Neural crest cell (in vitro differentiated cells): ENCODE measurements at places on chromosomes 13 and 19. TPM values are rescaled to one million over a fixed set of nuclear protein-coding genes. Genes with fewer than 3 reads are reported as not detected.

DNA sequence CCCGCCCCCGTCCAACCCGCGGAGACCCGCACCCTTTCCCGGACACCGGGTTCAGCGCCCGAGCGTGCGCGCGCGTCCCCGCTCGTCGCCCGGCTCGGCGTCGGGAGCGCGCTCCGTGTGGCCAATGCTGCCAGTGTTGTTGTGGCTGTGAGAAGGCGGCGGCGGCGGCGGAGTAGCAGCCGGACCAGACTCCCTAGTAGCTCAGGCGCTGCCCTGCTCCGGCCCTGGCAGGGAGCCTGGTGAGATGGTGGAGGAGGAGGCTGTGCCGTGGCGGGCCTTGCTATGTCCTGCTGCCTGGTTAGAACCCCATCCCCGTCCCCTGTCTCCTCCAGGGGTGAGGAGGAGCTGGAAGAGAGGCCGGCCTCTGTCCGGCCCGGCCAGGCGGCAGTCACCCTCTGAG, 553.2 kb downstream of the TUBA3C start:
- no peak for DNase-seq
- no peak overlapping the region for H3K4me3 ChIP-seq
- H3K27me3 ChIP-seq = no peaks in the 10 kb centered on the region
- no peaks in the 10 kb centered on the region for H3K36me3 ChIP-seq
- no peaks in the 10 kb centered on the region for H3K4me1 ChIP-seq
- H3K27ac ChIP-seq = no peak overlapping the region

Gene PSG11
- total RNA-seq = not detected in 2 replicates

DNA sequence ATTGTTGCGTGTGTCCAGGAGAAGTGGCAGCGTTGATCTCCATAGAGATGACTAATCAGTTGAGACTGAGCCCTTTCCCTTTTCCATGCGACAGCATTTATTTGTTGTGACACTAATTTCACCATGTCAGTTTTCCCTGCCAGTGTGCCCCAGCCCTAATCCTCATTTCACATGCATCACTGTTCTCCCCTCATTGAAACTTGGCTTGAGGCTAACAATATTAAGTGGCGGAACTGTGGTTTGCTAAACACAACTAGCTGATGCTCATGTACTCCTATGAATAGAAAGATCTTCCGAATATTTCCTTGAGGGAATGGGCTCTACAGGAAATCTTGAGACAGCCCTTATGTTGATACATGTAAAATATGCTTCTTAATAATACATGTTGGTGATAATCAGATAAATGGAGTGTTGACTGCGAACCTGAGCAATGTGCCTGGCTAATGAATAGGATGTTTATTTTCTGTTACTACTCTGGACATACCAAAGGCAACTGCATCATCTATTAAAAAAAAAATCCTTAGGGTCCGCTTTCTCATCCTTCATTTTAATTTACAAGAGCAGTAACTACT, 258.6 kb downstream of the ATP8A2 start:
- no peak overlapping the region for H3K27ac ChIP-seq
- no peak for DNase-seq
- no peaks in the 10 kb centered on the region for H3K36me3 ChIP-seq
- peaks cover 19% of the 10 kb centered on the region for H3K4me1 ChIP-seq
- H3K4me3 ChIP-seq = no peak overlapping the region

GRCh38 chr19:19606021-19606420, 12.5 kb downstream of the PBX4 start:
- no peak for DNase-seq
- no peak overlapping the region for H3K4me3 ChIP-seq
- H3K27ac ChIP-seq = no peak overlapping the region

GRCh38 chr19:7918615-7919421, 1.3 kb upstream of the SNAPC2 start:
- H3K27me3 ChIP-seq = peaks cover 55% of the 10 kb centered on the region
- H3K27ac ChIP-seq = no peak overlapping the region
- H3K4me1 ChIP-seq = peaks cover 24% of the 10 kb centered on the region
- peak overlapping the region; percentile 89 for H3K4me3 ChIP-seq

DNA sequence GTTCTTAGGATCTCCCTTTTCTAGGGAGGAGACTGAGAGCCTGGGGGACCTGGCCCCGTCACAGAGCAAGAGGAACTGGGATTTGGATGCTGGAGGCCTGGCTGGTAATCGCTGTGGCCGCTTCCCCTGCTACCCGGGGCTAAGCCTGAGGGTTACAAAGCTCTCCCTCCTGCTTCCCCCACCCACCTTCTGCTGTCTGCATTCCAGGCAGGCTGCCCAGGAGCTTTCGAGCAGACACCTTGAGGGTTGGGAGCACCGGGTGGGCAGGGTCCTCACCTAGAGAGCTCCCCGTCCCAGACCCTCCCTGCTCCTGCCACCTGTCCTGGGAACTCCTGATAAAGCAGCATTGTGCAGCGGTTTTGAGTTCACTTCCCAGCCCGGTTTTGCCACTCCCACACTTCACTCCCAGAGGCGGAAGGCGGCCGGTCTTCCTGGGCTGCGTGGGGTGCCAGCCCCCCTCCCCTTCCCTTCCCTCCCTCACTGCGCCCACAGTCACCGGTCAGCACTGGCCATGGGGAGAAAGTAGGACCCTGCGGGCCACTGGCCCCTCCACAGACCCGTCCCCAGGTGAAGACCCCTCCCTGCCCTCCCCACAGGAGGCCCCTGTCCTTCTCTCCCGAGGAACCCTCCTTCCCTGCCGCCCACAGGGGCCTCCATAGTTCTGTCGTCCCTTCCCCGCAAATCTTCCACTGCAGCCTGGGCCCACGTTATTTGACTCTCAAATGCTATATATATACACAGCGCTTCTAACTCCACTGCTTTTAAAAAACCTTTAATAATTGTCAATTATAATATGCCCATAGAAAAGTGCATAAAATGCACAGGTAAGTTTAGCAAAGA, 8.1 kb downstream of the PAK4 start:
- DNase-seq = no peak
- H3K36me3 ChIP-seq = no peaks in the 10 kb centered on the region
- H3K27me3 ChIP-seq = no peaks in the 10 kb centered on the region
- peaks cover 40% of the 10 kb centered on the region for H3K4me1 ChIP-seq
- no peak overlapping the region for H3K4me3 ChIP-seq

GRCh38 chr13:39210961-39211534, 172.8 kb downstream of the NHLRC3 start:
- no peak for DNase-seq
- peaks cover 9% of the 10 kb centered on the region for H3K36me3 ChIP-seq
- H3K4me1 ChIP-seq = peaks cover 12% of the 10 kb centered on the region
- no peaks in the 10 kb centered on the region for H3K27me3 ChIP-seq
- no peak overlapping the region for H3K27ac ChIP-seq
- H3K4me3 ChIP-seq = no peak overlapping the region

DNA sequence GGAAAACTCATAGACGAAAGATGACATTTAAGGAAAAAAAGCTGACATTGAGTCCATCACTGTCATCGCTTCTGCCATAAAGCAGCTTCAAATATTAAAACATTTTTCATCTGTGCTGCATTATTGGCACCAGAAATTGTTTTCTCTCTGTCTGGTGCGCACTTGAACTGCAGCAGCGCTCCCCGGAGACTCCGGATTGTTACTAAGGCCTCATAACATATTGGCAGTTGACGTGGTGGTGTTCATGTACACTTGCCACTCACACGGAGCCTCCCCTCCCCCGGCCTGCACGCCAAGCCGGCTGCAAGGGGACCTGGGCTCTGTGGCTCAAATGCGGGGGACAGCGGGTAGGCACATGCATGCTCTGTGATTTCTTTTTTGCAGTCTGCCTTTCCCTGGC, 203.2 kb downstream of the TSHZ3 start:
- H3K4me1 ChIP-seq = no peaks in the 10 kb centered on the region
- no peaks in the 10 kb centered on the region for H3K27me3 ChIP-seq
- no peak for DNase-seq
- H3K27ac ChIP-seq = no peak overlapping the region

GRCh38 chr13:30905932-30906383, at the start of gene MEDAG:
TSS of gene MEDAG (plus strand) at chr13:30906271. CDS start at chr13:30906516, 245 bp downstream.
- DNase-seq = no peak
- peaks cover 17% of the 10 kb centered on the region for H3K4me1 ChIP-seq
- H3K27me3 ChIP-seq = peaks cover 53% of the 10 kb centered on the region
- H3K27ac ChIP-seq = no peak within 1 kb of the TSS
- peak within 1 kb of the TSS; percentile 36 for H3K4me3 ChIP-seq

Gene TPRX1
- total RNA-seq = not detected in 2 replicates

DNA sequence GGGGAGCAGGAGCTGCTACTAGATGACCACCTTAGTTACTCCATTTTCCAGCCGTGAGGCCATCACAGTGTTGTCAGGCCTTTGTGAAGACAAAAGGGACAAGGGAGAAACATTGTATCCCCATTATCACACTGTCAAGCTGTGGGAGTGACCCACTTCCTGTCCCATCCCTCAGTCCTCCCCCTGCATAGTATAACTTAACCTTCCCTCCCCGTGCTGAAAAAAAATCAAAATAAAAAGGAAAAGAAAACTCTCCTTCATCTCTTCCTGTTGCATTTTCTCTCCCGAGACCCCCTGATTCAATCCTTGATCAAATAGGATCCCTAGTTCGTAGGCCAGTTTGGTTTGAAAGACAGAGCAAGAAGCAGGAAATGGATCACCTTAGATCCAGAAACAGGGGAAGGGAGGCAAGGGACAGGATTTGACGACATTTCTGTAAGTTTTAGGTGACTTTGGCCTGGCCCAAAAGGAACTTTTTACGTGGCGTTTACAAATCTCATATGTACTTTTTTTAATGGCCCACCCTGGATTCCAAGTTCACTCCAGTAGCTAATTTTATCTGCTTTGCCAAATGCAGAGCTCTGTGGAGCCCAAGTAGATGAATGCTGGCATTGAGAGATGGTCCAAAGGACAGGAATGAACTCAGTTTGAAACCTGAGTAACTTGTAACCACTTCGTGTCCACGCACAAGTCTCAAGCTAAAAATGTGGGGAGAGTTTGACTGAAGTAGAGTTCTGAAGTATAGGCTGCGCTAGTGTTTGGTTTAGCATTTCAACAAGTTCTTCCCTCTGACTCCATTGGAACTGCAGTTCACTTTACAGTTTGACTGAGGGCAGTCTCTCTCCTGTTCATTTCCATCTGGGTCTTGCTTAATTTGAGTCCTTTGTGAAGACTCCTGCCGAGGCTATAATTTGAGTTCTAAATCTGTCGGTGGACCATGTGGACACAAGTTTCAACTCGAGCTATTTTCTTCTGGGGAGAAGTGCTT, 16.6 kb upstream of the GATAD2A start:
- no peak for DNase-seq
- H3K4me1 ChIP-seq = peaks cover 50% of the 10 kb centered on the region
- no peaks in the 10 kb centered on the region for H3K27me3 ChIP-seq
- no peak overlapping the region for H3K27ac ChIP-seq
- peak overlapping the region; percentile 95 for H3K4me3 ChIP-seq
- H3K36me3 ChIP-seq = no peaks in the 10 kb centered on the region

Gene GARIN5A
- total RNA-seq = 1.1 and 1.3 TPM in 2 replicates

DNA sequence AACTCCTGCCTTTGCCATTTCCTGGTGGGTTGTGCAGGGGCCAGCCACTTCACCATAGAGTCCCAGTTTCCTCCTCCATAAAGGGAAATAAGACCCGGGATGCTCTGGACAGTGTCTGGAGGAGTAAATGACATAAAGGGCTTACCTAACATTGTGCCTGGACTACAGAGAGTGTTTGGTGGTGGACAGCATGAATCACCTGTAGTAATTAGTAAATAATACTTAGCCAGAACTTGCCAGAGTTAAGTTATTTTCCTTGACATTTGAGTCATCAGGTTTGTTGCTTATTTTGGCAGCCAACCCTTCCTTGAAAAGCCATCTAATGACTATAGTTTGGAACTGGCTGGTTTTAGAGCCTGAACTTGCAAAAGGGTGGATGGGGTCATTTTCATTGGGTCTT, 159.2 kb downstream of the SLC7A1 start:
- no peaks in the 10 kb centered on the region for H3K4me1 ChIP-seq
- no peak overlapping the region for H3K4me3 ChIP-seq
- no peaks in the 10 kb centered on the region for H3K36me3 ChIP-seq
- no peak overlapping the region for H3K27ac ChIP-seq
- H3K27me3 ChIP-seq = peaks cover 14% of the 10 kb centered on the region

Gene MCEMP1
- total RNA-seq = not detected in 2 replicates

GRCh38 chr13:28356561-28357021, 138.3 kb downstream of the FLT1 start:
- H3K27me3 ChIP-seq = no peaks in the 10 kb centered on the region
- no peak for DNase-seq
- H3K4me1 ChIP-seq = no peaks in the 10 kb centered on the region
- H3K4me3 ChIP-seq = no peak overlapping the region
- no peaks in the 10 kb centered on the region for H3K36me3 ChIP-seq

DNA sequence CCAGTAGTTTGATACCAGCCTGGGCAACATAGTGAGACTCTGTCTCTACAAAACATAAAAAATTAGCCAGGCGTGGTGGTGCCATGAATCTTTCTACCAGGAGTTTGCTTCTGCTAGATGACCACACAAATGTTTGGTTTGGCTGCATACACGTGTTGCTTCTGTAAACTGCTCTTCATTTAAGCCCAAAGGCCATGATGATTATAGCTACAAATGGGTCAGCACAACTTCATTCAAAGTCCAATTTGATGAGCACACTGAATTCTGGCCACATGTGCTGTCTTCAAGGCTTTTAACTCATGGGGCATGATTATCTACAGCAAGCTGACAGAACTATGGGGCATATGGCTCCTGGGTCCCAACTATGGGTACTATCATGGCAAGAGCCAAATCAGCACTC, 46.3 kb upstream of the DCT start:
- H3K4me1 ChIP-seq = no peaks in the 10 kb centered on the region
- no peaks in the 10 kb centered on the region for H3K27me3 ChIP-seq
- no peak overlapping the region for H3K4me3 ChIP-seq

DNA sequence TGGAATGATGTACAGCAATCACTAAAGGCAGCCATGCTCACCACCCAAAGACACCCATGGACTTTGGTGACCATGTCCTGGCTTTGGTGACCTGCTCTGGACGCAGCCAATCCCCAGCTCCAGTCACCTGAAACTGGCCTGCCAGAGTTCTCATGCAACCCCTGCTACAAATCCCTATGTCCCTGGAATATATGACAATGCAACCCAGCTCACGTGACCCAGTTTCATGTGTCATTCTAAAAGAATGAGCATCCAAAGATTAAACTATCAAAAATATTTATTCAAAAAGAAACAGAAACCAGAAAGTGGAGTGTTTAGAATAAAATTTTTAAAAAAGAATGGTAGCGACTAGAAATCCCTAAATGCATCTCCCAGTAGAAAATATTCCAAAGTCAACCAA, 203.3 kb upstream of the IRS2 start:
- H3K4me1 ChIP-seq = no peaks in the 10 kb centered on the region
- no peaks in the 10 kb centered on the region for H3K27me3 ChIP-seq
- DNase-seq = no peak
- no peaks in the 10 kb centered on the region for H3K36me3 ChIP-seq
- no peak overlapping the region for H3K4me3 ChIP-seq
- H3K27ac ChIP-seq = no peak overlapping the region

DNA sequence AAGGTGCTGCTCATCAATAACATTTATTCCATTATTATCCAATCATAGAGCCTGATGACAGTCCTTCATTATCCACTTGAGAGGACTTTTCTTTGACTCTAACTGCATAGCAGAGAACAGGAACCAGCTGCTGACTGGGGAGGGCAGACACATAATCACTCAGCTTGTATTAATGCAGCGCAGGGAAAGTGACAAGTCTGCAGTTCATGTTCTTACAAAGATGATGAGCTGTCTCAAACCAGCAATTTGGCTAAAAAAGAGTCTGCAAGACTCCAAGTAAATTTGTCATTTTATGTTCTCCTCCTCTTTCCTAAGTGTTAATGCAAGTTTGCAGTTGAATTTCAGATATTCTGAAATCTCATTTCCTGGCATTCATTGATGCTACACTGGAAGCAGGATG, 40.0 kb upstream of the CBY2 start:
- H3K4me1 ChIP-seq = no peaks in the 10 kb centered on the region
- H3K36me3 ChIP-seq = peaks cover 2% of the 10 kb centered on the region
- no peak for DNase-seq
- no peak overlapping the region for H3K27ac ChIP-seq
